ENCODE measurements at places on chromosomes 11 and 22. TPM values are rescaled to one million over a fixed set of nuclear protein-coding genes. Genes with fewer than 3 reads are reported as not detected.

CCDC157 gene
- 1.6 TPM for total RNA-seq

DNA sequence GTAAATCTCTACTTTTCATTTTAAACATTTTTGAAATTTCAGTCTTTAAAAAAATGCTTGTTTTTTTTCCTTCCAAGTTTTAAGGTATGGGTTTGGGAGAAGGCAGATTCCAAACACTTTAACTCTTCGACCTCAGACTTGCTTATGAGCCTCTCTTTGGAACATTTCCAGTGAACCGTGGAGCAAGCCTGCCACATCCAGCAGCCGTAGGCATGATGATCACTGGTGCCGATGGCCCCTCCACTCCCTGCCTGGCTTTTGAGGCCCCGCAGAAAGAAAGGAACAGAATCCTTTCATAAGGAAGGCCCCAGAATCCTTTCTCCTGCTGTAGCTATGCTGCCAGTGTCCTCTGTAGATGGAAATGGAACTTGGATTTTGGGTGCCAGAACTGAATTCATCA, 50.7 kb downstream of the BMAL1 start:
- no peak for DNase-seq

DNA sequence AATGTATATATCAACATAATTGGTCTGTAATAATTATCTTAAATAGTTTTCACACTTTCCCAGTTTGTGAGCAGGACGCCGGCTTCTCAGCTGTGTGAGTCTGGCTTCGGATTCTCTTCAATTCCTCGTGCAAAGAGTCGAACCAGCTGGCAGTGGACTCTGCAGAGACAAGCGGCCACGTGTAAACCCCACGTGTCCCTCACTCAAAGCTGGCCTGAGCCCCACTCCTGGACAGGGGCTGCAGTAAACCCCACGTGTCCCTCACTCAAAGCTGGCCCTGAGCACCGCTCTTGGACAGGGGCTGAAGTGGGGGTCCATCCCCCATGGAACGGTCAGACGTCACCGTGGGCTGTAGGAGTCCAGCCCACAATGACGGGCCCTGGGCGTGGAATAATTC, 51.0 kb downstream of the CERK start:
- DNase-seq: no peak

DNA sequence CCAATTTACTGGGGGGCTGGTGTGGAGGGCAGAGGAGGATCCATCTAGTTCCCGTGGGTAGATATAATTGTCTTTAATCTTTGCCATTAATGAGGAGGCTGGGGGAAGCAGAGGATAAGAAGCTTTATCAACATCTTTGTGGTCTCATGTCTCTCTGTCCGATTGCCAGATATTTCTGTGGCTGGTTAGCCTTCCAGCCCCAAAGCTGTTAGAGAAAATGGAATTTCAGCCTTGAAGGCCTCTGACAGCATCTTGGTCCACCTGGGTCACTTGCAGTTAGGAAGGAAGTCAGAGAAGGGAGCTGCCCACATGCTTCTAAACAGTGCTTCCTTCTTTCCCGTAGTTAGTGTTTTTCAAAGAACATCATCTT, 56.9 kb downstream of the ABTB2 start:
- no peak for DNase-seq

- DNase-seq: no peak
Observed at GRCh38 chr11:113764527-113765219, 8.8 kb downstream of the ZW10 start.

RFPL1 gene
- not detected for total RNA-seq

GRCh38 chr11:126561327-126561893, 205.9 kb downstream of the ST3GAL4 start:
- DNase-seq: no peak

DNA sequence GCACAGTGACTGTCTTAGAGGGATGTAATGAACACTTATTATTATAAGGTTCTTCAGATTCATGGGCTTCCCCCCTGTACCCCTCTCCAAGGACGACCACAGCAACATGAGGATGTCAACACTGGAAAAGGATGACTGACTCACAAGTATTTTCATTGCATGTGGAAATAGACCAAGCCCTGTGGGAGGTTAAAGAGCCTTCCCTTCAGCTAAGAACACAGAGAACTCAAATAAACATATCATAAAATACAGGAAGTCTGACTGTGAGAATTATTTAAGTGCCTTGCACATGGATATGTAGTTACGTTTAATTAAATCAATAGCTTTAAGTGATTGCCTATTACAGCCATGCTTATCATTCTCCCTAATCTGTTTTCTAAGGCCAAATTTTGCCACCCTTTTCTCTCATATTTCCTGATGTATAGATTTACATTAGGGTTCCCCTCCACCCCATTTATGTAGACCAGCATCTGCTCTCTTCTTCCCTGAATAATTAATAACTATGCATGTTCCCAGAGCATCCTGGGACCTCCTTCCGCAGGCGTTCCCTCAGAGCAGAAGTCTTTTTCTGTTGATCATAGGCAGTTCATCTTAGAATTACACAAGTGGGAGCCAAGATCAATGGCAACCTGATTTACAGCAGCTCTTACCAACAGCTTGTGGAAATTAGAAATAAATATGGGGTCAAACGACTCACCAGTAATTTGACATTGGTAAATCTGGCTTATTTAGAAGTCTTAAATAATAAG, 226.9 kb downstream of the OPCML start:
- DNase-seq: no peak

POU2AF1 gene
- total RNA-seq: not detected

IFITM1 gene
- total RNA-seq: 1.7 TPM

GRCh38 chr11:65642014-65642671, 4.2 kb downstream of the SIPA1 start:
- no peak for DNase-seq

GRCh38 chr11:64742087-64742888, 1.7 kb downstream of the RASGRP2 start:
- DNase-seq: no peak

GRCh38 chr11:2128130-2128510, 11.1 kb downstream of the IGF2 start:
- DNase-seq: no peak

DNA sequence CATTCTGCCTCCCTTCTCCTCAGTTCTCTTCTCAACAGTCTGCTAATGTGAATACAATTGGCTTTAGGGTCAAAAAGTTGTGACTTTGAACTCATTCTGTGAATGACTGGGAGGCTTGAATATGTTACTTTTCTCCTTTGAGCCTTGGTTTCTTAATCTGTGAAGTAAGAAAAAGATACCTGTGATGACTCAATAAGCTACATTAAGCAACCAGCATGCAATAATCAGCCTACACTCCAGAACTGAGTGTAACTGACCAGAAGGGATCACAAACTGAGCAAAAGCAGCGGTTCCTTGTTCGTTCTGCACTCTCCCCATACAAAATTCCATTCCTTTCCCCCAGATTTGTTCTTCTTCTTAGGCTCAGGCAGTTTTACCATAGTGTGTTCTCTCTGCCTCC, 23.4 kb downstream of the ZNF202 start:
- DNase-seq: no peak

DNA sequence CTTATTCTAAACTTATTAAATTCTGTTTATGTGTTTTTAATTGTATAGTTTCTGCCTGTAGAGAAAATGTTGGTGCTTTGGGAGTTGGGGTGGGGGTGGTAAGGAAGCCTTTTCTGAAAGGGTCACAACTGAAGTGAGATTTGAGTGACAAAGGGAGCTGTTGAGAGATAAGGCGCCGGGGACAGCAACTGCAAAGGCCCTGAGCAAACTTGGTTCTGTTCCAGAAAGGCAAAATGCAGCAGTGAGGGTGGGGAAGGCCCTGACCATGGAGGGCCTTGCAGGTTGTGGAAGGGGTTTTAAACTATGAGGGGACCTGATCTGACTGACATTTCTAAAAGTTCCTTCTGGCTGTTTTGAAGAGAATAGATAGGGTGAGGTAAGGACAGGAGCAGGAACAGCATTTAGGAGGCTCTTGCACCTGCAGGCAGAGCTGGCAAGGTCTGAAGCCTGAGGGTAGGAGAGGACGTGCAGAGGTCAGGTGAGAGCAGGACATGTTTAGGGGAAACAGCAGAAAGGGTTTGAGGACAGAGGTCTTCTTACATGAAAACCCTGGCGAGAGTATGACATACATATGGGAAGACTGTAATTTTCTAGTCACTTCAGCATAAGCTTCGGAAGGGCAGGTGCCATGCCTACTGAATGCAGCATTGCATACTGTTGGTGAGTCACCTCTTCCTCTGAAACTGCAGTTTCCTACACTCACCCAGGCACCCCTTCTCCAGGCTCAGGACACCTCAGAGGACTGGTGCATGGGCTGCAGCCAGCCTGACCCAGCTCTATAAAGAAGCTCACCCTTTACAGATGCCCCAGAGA, 190.7 kb downstream of the SNX19 start:
- DNase-seq: no peak

AMOTL1 gene
- 46.2 TPM for total RNA-seq

Data from pulmonary artery endothelial cell (primary cell).